ENCODE measurements at places on chromosomes 3 and 15. TPM values are rescaled to one million over a fixed set of nuclear protein-coding genes. Genes with fewer than 3 reads are reported as not detected.

DNA sequence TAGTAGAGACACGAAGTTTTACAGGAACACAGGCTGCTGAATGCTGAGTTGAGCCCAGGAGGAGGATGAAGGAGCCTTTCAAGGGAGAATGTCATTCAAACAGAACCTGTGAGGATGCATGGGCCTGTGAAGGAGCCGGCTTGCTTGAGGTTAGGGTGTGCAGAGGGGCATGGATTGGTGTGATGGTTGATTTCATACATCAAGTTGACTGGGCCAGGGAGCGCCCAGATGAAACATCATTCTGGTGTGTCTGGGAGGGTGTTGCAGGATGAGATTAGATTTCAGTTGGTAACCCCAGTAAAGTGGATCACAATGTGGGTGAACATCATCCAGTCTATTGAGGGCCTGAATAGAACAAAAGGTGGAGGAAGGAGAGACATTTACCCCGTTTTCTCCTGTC is 243.6 kb downstream of the EDEM1 start:
- no peak for DNase-seq

- no peak for DNase-seq
These were observed 617 bp upstream of the HPS3 start for GRCh38 chr3:149128821-149129220.

GRCh38 chr3:151925876-151926275 is 52.4 kb downstream of the SUCNR1 start:
- no peak for DNase-seq

DNA sequence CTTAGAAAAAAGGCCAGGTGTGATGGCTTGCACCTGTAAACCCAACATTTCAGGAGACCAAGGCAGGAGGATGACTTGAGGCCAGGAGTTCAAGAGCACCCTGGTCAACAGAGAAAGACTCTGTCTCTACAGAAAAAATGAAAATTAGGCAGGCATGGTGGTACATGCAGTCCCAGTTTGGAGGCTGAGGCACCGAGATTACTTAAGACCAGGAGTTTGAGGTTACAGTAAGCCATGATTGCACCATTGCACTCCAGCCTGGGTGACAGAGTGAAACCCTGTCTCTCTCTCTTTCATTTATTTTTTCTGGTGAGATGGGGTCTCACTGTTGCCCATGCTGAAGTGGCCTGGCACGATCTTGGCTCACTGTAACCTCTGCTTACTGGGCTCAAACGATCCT is 24.7 kb downstream of the IP6K1 start:
- DNase-seq, result no peak

DNA sequence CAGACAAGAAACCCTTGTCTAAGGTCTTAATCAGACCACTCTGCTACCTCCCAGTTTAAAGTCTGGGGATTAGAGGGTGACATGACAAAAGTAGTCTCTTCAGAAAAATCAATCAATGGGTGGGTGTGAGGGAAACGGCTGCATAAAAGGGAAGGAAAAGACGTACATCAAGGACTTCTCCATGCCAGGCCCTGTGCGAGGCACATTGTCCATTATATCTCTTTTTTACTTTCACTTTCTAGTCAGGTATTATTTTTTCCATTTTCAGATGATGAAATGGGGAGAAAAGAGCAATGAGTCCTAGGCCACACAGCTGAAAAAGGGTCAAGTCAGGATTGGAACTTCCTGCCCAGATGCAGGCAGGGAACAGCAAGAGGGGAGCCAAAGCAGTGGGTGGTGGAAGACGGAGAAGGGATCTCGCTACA is 4.6 kb upstream of the CX3CR1 start:
- no peak for DNase-seq

DNA sequence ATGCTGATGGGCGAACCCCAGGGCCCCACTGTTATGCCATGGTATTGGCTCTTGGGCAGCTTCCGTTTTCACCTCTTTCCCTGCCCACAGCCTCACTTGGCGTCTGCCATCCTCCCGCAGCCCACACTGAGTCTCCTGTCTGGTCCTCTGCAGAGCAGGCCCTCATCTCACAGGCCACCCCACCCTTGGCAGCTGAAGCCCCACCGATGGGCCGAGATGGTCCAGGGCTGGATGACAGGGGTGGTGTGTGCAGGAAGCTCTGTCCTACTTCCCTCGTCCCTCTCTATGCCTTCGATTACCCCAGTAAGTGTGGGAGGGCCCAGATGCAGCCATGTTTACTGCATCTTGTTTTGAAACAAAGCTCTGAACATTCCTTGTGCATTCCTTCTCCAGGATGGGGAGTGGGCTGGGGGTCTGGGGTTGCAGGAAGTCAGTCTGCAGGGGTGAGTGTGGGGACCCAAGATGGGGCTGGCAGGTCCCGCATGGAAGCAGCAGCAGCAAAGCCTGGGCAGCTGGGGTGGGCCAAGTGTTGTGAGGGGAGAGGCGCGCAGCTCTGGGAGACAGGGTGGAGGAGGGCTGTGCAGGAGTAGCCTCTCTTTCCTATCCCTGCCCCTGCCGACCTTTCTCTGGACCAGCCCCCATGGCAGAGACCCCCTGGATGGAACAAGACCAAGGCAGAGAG is 20.9 kb downstream of the TBC1D21 start:
- no peak for DNase-seq

Gene SLC28A2
- 0.76 TPM for polyA plus RNA-seq

DNA sequence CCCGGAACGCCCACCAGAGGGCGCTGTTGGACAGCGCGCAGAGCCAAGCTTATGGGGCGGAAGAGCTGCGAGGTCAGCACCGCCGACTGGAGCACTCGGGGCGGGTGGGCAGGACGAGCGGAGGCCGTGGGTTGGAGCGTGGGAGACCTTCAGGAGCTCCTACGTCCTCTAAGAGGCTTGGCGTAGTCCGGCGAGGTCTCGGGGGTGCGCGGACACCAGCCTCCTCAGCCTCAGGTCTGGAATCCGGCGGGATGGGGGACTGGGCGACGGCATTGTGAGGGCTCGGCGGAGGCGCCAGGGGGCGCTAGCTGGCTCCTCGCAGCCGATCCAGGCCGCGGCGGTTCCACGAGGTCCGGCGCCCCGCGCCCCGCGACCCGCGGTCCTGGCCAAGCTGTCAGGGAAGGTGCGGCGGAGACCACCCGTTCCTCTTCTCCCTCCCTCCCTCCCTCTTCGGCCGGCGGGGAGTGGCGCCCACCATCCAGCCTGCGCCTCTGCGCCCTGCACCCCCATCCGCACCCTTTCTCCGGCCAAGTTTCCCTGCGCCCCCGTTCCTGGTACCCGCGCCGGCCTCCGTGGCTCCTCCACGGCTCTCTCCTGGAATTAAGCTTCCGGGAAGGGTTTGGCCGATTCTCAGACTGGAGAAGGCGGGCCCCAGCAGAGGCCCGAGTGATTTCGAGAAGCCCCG is 24.3 kb upstream of the POLG start:
- DNase-seq, result peak; percentile 40

GRCh38 chr15:101580431-101580830 is 71.8 kb downstream of the TM2D3 start:
- DNase-seq, result no peak

DNA sequence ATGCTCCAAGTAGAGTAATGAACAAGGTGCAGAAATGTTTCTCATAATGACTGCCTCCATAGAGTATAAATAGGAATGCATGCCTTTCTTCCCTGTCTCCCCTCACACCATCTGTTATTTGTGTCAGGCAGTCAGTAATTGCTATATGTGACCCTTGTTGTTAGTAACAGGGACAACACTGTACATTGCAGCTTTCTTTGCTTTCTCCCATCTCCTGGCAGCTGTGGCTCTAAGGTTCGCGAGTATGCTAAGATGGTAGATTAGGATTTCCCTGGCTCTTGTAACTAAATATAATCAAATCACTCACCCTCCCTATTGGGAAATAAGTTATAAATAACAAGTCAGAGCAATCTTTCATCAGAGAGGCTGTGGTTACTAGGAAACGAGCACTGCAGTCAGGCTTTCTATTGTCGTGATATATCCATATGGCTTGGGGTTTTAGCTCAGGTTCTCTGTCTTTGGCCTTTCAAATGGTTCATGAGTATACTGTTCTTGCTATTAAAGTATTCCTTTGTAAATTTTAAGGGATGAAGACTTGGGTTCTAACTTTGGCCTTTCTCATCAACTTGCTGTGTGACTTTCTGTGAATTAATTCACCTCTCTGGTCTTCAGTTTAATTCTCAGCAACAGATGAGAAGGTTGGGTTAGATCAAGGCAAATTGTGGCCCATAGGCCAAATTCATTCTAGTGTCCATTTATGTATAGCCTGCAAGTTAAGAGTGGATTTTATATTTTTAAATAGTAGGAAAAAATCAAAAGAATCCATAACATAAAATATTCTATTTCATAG is 8.1 kb upstream of the MINDY4B start:
- DNase-seq, result no peak

- DNase-seq, result no peak
These were observed 1.4 kb downstream of the LTF start for GRCh38 chr3:46463120-46463867.

GRCh38 chr3:140902791-140903190 is 38.8 kb upstream of the SLC25A36 start:
- no peak for DNase-seq

GRCh38 chr3:136186344-136186743 is 9.8 kb downstream of the MSL2 start:
- no peak for DNase-seq

Gene CCR1
- 2.6 TPM for polyA plus RNA-seq

Gene KNG1
- polyA plus RNA-seq, result 169 TPM

Gene CPA3
- polyA plus RNA-seq, result 0.64 TPM

DNA sequence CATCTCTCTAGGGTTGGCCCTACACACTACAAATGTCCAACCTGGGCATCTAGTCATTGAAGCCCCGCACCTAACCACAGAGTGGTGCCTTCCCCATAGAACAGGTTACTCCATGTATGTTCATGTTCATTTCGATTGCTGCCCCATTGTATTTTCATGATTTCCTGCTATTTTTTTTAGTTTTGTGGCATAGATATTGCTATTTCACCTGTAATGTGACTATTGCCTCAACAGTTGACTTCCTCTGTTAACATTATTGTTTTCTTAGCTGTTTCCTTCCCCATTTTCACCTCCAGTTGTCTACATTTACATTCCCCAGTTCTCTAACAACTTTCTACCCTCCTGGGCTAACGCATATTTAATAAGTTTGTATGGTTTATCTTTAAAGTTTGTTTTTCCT is 137.7 kb upstream of the RBMS3 start:
- no peak for DNase-seq

- no peak for DNase-seq
These were observed at the start of gene CLDN18 for GRCh38 chr3:138009476-138010272. CLDN18 (plus strand) TSS chr3:138010165; CDS start chr3:138010226, 61 bp downstream.

Gene CDHR4
- not detected for polyA plus RNA-seq

- no peak for DNase-seq
These were observed 10.8 kb upstream of the SLC24A5 start for GRCh38 chr15:48109856-48110531.

- DNase-seq, result no peak
These were observed 798 bp downstream of the GCHFR start for GRCh38 chr15:40764629-40765103.

Gene LIPH
- polyA plus RNA-seq, result 1.1 TPM

DNA sequence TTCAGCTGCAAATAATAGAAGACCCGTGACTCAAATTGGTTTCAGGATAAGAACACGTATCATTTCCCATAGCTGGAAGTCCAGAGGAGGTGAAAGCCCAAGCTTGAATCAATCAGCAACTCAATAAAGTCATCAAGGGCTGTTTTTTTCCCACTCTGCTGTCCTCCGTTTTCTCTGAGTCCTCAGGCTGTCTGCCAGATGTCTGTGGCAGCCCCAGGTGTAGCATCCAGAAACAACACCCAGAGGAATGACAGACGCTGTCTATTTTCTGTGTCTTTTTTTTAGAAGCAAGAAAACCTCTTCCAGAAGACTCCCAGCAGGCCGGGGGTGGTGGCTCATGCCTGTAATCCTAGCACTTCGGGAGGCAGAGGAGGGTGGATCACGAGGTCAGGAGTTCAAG is 204.4 kb downstream of the FAM43A start:
- no peak for DNase-seq

- no peak for DNase-seq
These were observed 85.5 kb downstream of the SSR3 start for GRCh38 chr3:156469456-156469855.

DNA sequence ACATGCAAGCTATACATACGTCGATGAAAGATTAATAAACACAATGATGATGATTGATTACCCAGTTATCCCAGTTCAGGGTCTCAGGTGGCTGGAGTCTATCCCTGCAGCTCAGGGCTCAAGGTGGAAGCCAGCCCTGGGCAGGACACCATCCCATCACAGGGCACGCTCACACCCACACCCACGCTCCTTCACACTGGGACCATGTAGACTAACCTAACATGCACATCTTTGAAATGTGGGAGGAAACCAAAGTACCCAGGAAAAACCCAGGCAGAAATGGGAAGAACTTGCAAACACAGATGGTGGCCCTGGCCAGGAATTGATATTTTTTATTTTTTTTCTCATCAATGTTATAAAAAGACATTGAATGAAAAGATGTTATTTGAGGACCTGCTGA is 151.4 kb upstream of the MCTP2 start:
- DNase-seq, result no peak

GRCh38 chr3:121651684-121652083 is 9.0 kb downstream of the HCLS1 start:
- no peak for DNase-seq

DNA sequence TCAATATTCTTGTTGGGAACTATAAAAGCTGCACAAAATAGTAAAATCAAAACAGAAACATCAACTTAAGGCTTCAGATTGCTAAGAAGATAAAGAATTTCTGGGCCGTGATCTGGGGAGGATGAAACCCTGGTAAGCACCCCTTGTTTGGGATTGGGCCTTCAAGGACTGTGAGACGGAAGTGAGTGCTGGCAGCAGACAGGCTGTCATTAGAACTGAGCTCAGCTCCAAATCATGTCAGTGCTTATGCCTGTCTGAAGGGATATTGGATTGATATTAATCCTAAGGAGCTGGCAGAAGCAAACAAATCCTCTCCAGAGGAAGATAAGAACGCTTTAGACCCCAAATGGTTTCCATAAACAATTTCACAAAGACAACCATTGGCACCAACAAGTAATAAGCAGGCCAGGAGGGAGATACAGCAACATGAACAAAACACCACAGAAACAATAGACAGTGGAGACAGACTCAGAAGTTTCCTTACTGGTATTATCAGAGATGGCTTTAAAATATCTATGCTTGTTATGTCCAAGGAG is 72.6 kb upstream of the CTXND1 start:
- DNase-seq, result no peak

Gene AGTR1
- 10.4 TPM for polyA plus RNA-seq

GRCh38 chr3:31562525-31562924 is 29.8 kb downstream of the STT3B start:
- no peak for DNase-seq

Gene EFCAB12
- polyA plus RNA-seq, result 0.55 TPM

Gene GOLGA8T
- polyA plus RNA-seq, result 0.45 TPM

- no peak for DNase-seq
These were observed 1.3 kb downstream of the CLPX start for GRCh38 chr15:65183865-65184159.

DNA sequence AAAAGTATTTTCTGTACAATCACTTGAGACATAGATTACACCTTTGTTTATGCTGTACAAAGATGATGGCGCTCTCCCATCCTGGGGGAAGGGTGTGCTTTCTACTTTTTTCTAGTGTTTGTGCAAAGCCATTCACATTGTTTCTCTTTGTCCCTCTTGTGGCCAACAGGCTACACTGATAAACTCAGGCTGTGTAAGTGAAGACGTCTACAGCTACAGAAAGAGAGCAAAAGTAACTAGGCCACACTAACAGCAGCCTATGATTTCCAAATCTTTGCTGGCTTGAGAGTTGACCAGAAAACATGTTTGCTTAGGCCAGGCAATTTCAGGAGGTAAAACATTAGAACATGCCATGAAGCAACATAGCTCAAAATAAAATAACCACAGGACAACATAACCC is 75.1 kb downstream of the FOXB1 start:
- no peak for DNase-seq

- no peak for DNase-seq
These were observed 27.2 kb downstream of the LRRC2 start for GRCh38 chr3:46538803-46539442.

GRCh38 chr15:92061511-92062195 is 208.1 kb downstream of the SLCO3A1 start:
- DNase-seq, result no peak
